Tongue (tissue), 3 donors: ENCODE measurements at places on chromosomes 4 and X.

DNA sequence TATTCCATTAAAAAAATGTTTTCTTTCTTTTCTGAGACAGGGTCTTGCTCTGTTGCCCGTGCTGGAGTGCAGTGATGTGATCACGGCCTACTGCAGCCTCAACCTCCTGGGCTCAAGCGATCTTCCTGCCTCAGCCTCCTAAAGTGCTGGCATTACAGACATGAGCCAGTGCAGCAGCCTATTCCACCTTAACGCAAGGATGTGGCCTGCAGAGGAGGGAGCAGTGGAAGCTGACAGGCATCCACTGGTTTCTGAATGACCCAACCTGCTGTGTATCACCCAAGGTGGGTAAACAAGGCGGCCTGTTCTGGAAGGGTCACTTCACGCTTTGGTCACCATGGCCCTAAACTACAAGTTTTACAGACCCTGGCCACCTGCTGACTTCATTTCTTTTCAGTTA, 60.8 kb downstream of the ACOX3 start:
- no peak for DNase-seq

- no peak for DNase-seq
These were observed 548 bp upstream of the MAML3 start for GRCh38 chr4:140154572-140154891.

DNA sequence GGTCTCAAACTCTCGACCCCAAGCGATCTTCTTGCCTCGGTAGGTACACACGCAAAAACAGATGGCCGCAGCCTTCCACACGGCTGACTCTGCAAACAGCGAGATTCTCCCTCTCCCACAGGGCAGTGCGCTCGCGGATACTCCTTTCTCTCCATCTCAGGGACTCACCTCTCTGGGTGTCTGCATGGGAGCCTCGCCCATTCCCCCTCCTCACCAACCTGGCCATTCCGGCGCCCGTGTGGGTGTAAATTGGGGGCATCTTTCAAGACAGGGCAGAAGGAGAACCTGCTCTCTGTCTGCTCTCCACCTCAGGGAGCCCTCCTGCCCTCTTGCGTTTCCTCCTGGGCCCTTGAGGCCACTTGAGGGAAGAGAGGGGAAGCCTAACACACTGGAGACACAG, 4.4 kb downstream of the CTAG2 start:
- DNase-seq = no peak

DNA sequence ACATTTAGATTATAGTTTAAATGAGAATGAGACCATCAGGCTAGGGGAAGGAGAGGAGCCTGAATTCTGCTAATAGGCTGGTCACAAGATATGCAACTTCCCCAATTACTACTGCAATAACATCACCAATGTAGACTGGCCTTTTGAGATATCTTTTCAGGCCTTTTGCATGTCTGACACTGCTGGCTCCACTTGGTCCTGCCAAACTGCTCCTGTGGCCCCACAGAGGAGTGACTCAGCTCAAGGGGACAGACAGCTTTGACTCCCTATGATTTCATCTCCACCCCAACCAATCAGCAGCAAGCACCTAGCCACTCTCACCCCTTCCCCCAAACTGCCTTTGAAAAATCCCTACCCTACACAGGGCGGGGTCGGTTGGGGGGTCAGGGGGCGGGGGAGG, 22.8 kb downstream of the GPRIN3 start:
- no peak for DNase-seq

- DNase-seq = peak; percentile 21
These were observed 1.0 kb downstream of the AGA start for GRCh38 chr4:177441061-177441802.

- no peak for DNase-seq
These were observed 40.5 kb upstream of the DCAF8L2 start for GRCh38 chrX:27549688-27550087.

DNA sequence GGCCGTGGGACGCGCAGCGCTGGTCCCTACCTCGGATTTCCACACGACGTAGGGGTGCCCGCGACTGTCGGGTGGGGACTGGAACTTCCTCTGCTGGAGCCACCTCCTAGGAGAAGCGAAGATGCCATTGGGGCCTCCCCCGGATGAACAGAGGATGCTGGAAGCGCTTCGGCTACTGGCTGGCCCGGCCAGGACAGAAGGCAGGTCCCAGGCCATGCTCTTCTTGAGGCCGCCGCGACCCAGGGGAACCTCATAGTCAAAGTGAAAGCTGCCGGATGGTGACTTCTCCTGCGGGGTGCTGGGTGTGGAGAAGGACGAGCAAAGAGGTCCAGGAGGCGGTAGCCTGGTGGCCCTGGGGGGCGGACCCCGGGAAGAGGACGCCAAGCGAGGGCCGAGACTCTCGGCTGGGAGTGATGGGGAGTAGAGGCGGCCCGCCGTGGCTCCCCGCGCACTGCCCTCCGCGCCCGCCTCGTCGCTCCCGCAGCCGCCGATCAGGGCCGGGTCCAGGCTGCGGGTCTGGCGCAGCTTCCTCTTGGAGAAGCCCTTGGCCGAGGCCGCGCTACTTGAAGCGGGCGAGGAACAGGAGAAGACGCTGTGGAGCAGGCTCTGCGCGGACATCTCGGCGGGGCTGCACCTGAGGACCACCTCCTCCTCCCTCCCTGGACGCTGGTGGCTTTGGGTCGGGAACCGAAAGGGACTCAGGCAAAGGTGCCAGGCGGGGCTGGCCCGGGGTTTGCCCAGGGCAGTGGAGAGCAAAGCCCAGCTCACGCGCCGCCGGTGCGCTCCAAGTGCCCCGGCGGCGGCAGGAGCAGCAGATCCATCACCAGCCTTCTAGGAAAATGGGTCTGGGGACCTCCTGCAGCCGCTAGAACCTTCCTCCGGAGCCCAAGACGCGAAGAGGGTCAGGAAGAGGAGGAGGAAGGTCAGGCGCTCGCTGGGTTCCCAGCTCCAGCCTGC, 1.2 kb downstream of the ARHGAP6 start:
- peak; percentile 7 for DNase-seq

- DNase-seq = peak; percentile 82
These were observed 808 bp downstream of the PRDM5 start for GRCh38 chr4:120921456-120922380.

DNA sequence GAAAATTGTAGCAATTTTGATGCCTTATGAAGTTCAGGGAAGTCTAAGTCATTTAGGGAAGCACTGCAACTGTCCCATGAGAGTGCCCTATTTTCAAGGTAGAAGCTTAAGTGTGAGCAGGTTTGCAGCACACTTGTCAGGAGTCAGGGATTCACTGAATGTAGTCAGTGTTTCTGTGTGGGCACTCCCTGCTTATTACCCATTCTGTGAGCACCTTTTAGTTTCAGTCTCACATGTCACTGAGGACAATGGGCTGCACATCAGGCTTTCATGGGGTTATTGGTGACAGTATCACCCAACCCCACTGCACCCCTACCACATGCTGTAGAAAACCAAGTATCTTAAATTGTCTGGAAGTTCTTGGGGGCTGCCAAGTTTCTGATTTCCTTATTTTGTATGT, 2.9 kb upstream of the CCNG2 start:
- no peak for DNase-seq

- no peak for DNase-seq
These were observed 40.8 kb downstream of the C4orf46 start for GRCh38 chr4:158630893-158631292.

DNA sequence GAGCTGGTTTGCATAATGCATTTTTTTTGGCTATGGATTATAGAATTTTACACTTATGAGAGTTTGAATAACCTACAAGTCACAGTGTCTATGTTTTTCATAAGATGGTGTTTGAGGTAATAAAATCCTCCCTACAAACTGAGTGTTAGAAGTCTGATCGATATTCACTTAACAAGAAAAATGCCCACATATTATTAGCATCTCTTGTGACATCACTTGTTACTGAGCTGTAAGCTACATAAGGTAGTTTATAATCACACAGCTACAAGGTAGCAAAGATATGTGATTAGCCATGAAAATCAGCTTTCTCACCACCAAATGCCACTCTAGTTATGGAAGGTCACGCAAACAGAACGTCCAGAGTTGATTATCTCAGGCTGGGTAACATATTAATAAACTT, 669.6 kb downstream of the PCDH18 start:
- no peak for DNase-seq

DNA sequence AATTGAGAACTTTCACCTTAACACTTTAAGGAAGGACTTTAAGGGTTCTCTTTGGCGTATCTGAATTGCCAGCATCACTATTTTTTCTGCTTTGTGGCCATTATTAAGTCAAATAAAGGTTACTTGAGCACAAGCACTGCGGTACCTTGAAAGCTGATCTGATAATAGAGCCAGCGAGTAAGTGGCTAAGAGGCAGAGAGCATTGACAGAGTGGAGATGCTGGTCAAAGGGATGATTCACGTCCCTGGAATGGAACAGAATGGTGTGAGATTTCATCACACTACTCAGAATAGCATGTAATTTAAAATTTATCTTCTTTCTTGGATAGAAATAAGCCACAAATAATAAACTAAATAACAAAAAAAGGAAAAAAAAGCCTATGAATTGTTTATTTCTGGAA, 57.1 kb upstream of the NPFFR2 start:
- DNase-seq = no peak

GRCh38 chr4:54526560-54526959, 131.2 kb upstream of the KIT start:
- DNase-seq = no peak

GRCh38 chr4:84719115-84719514, 136.2 kb downstream of the CDS1 start:
- DNase-seq = peak; percentile 14

GRCh38 chr4:116016201-116016600, 902.8 kb upstream of the NDST4 start:
- DNase-seq = no peak

DNA sequence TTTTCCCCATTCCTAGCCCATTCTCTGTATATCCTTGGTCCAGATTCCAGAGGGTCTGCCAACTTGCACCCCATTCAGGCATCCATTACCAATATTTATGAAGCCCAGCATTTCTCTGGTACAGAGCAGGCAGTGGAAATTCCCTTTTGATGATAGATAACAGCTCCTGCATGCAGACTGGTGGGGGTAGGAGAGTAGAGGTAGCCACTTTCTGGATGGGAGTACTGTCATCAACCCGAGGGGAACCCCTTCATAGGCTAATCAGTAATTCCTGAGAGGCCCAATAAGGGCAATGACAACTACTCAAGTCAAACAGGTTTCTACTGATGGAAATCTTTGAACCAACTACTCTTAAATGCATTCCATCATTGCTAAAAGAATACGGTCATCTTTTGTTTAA, 63.7 kb downstream of the COL25A1 start:
- no peak for DNase-seq

GRCh38 chrX:72121383-72121782, 10.3 kb downstream of the RTL5 start:
- peak; percentile 83 for DNase-seq

- DNase-seq = no peak
These were observed 108.3 kb downstream of the NLGN4X start for GRCh38 chrX:6120329-6120728.

GRCh38 chr4:184765473-184766340, 31.8 kb upstream of the CENPU start:
- DNase-seq = no peak

DNA sequence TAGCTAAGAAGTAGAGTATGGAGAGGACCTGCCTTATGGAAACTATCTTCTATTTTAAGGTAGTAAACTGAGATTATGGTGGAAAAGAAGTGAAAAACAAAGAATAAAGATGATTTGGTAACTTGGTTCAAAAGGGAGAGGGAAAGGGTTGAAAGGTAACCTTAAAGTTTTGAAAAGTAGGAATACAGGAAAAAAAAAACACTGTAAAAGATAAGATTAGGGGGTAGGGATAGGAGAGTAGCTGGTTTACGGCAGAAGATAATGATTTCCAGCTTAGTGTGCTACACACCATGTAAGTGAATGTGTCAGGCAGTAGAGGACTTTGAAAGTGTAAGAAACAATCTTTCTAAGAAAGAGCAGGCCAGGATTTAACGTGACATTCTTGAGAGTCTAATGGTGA, 35.3 kb downstream of the FAM13A start:
- DNase-seq = no peak

DNA sequence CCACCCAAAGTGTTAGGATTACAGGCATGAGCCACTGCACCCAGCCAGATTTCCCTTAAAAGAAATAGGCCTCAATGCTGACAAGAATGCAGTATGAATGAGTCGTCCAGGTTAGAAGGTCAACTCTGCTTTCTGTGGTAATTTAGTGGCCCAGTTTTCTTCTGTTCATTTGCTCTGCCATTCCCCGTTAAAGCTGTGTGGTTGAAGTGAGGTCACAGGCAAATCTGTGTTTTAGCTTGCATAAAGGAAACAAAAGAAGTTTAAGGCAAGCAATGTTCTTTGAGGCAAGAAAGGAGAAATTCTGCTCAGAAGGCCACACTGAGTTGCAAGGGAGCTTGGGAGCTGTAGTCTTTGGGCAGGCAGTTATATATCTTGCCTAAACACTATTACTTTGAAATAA, 176.8 kb downstream of the LARP7 start:
- DNase-seq = no peak

- no peak for DNase-seq
These were observed 289.4 kb downstream of the ANKRD50 start for GRCh38 chr4:124423160-124423559.

DNA sequence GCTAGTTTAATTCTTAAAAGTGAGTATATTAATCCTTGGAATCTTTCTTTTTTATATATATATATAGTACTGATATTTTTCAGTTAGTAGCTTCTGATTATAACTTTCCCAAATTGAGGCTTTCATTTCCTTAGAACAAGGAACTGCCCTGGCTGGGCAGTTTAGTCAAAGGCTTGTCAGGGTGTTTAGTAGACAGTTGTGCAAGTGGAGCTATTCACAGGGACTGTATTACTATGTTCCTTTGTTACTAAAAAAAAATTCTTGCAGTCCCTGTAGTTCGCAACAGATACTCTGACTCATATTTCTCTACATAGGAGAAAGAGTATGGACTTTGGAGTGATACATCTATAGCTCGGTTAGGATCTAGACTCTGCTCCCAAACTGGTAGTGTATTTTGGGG, 20.8 kb downstream of the USO1 start:
- no peak for DNase-seq

- DNase-seq = no peak
These were observed 951.3 kb downstream of the STIM2 start for GRCh38 chr4:27811948-27812347.

DNA sequence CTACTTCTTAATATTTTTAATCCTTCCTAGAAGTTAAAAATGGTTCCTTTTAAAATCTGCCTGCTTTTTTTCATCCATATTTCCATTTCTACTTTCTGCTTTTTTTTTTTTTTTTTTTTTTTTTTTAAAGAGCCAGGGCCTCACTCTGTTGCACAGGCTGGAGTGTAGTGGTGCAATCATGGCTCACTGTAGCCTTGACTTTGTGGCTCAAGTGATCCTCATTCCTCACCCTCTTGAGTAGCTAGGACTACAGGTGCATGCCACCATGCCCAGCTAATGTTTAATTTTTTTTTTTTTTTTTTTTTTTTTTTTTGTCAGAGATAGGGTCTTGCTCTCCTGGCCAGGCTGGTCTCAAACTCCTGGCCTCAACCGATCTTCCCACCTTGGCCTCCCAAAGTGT, 39.7 kb downstream of the MND1 start:
- no peak for DNase-seq

- no peak for DNase-seq
These were observed 247.0 kb upstream of the NDST4 start for GRCh38 chr4:115360431-115360830.
